ENCODE measurements at places on chromosomes 12 and 14. TPM values are rescaled to one million over a fixed set of nuclear protein-coding genes. Genes with fewer than 3 reads are reported as not detected.

The GALNT16 gene
- 2.2 TPM for total RNA-seq

The KLHL33 gene
- total RNA-seq, result 0.13 TPM

The C12orf60 gene
- 3.3 TPM for total RNA-seq

- no peak overlapping the region for H3K27ac ChIP-seq
- no peaks in the 10 kb centered on the region for H3K27me3 ChIP-seq
- no peaks in the 10 kb centered on the region for H3K36me3 ChIP-seq
- H3K4me1 ChIP-seq, result peaks cover 5% of the 10 kb centered on the region
Measured at GRCh38 chr14:90093942-90094595, 32.3 kb downstream of the KCNK13 start.

GRCh38 chr12:132204063-132204792 is 60.0 kb downstream of the NOC4L start:
- no peak for DNase-seq
- H3K27me3 ChIP-seq, result no peaks in the 10 kb centered on the region
- no peaks in the 10 kb centered on the region for H3K4me1 ChIP-seq
- no peaks in the 10 kb centered on the region for H3K36me3 ChIP-seq
- H3K27ac ChIP-seq, result no peak overlapping the region
